ENCODE measurements at places on chromosomes 5 and 9.

- no peak for DNase-seq
Observed at GRCh38 chr5:111127453-111128195, 35.5 kb downstream of the WDR36 start.

GRCh38 chr9:129460323-129461261, 160.3 kb downstream of the C9orf50 start:
- DNase-seq = peak; percentile 99

- peak; percentile 8 for DNase-seq
Observed at GRCh38 chr9:9352877-9353481, 1259.8 kb downstream of the PTPRD start.

- peak; percentile 60 for DNase-seq
Observed at GRCh38 chr9:757246-757881, 84.1 kb upstream of the DMRT1 start.

DNA sequence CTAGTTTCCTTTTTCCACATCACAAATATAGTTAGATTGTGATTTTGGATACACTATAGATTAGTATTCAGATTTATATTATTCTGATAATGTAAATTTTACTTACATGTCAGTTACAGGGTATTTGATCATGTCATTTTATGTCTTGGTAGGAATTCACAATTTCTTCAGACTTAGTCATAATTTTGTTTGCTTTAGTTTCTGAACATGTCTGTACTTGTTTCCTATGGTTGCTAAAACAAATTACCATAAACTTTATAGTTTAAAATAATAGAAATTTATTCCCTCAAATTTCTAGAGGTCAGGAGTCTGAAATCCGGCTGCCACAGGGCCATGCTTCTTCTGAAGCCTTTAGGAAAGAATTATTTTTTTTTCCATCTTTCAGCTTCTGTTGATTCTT, 1817.2 kb upstream of the CDH9 start:
- peak; percentile 3 for DNase-seq

DNA sequence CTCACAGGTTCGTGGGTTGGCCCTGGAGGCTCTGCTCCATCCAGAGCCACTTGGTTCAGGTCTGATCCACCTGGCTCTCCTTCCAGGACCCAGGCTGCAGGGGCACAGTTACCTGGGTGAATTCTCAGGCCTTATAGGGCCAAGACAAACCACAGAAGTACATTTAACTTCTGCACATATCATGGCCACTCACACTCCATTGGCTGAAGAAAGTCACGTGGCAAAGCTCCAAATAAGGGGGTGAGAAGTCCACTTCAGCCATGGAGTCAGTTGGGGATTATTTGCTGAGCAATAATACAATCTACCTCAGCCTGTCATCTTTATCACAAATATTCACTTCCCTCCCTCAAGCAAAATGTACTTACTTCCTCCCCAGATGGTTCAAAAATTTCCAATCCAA, 83.6 kb downstream of the MACROH2A1 start:
- no peak for DNase-seq

DNA sequence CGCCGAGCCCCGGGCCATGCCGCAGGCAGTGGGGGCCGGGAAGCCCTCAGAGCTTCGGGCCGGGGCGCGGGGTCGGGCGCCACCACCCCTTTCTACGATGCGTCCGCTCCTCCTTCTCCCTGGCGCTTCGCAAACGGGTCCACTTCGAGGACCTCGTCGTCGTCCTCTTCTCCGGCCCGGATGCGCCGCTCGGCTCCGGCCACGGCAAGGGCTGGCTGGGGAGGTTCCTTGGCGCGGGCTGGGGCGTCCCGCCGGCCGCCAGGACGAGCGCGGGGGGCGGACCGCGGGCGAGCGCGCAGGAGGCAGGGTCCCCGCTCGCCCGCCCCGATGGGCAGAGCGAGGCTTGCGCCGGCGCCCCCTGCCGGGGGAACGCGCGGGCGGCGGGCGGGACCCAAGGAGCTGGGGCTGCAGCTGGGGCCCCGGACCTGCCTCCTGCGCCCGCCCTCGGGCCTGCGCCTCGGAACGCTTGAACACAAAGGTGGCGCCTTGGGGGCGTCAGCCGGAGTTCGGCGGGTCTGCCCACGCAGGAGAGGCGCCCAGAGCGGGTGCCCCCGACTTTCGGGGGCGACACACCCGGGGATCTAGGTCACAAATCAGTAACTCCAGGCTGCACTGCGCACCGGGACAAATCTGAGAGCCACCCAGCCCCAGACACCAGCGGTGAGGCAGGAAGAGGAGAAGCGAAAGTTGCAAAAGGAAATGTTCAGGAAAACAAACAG, at the start of gene ROR2:
TSS of gene ROR2 (minus strand) at position 283 of the 719 bp plus-strand sequence.
- DNase-seq = peak; percentile 35

GRCh38 chr5:94771742-94772141, 153.3 kb downstream of the SLF1 start:
- DNase-seq = no peak

DNA sequence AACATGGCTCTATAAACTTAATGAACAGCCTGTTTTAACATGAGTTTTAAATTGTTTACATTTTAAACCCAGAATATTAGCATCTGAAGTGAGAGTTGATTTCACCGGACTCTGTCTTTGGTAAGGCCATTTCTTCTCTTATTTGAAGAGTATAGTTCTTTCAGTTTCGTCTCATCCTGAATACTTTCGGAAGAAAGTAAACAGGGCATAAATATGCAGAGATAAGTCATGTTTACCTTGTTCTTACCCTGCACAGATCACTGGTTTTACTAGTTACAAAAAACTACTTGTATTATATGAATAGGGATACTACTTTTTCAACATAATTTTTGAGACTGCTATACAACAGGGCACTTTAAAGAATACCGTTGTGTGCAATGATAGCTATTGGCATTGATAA, 656.3 kb upstream of the ZNF608 start:
- DNase-seq = no peak

DNA sequence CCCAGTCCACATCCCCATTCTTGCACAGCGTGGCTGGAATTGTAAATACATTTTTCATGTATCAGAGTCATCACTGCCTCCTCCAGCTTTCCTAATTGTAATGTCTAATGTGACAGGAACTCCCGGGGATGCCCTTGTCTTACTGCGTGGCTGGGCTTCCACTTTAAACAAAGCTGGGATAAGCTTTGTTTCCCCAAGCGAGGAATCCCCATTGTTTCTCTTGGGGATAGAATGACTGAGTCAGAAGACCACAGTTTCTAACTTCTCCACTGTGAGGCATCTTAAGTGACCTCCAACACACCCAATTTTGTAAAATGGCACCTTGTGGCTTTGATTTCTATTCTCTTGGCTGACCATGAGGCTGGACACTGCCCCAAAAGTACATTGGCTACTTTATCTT, 22.4 kb downstream of the ARPC5L start:
- DNase-seq = peak; percentile 37

DNA sequence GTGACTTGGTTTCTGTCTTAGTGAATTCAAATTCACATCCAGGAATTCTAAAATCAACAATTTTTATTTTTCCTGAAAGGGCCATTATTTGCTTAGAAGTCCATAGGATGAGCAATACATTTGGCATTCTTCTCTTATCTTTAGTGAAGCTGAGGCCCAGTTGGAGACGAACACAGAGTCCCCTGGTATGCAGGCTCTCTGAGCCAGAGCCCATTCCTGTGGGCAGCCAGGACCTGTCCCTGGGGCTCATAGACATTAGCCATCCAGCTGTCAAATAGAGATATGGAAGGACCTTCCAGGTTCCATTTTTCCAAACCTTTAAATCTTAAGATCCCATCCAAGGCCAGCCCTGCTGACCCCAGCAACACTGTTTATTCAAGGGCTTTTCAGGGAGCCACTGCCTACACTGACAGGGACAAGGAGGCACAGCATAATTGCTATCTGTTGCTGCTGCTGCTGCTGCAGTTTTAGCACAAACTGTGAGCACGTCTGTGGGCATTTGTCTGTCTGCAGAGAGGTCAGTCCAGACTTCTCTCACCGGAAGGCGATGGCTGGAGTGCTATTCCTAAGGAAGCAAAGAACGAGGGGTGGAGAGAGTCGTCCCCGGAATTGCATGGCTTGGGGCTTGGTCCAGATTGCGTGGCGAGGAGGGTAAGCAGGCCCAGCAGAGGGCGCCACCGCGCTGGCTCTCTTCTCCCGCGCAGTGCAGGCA, 639.0 kb downstream of the CCDC171 start:
- peak; percentile 94 for DNase-seq

- no peak for DNase-seq
Observed at GRCh38 chr5:116272281-116272941, 187.6 kb downstream of the COMMD10 start.

- no peak for DNase-seq
Observed at GRCh38 chr5:143501310-143502044, 98.0 kb upstream of the NR3C1 start.

DNA sequence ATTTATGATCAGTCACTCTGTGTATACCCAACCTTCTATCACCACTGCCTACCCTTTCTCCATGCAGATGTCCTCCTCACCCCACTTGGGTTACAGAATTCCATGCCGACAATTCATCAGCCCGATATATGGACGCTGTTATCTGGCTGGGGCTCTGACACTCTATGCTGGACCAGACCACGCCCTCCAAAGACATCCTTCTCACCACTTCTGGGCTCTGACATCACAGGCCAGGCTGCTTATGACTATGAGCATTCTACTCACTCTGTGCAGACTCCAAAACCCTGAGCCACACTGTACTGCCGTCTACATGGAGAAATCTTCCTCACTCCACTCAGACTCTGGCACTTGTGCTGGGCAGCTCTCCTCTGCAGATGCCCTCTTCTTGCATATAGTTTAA, 7.6 kb upstream of the AK3 start:
- no peak for DNase-seq

GRCh38 chr5:33964132-33964700, 20.3 kb downstream of the SLC45A2 start:
- no peak for DNase-seq

GRCh38 chr5:1341863-1342262, 3.0 kb downstream of the CLPTM1L start:
- no peak for DNase-seq

DNA sequence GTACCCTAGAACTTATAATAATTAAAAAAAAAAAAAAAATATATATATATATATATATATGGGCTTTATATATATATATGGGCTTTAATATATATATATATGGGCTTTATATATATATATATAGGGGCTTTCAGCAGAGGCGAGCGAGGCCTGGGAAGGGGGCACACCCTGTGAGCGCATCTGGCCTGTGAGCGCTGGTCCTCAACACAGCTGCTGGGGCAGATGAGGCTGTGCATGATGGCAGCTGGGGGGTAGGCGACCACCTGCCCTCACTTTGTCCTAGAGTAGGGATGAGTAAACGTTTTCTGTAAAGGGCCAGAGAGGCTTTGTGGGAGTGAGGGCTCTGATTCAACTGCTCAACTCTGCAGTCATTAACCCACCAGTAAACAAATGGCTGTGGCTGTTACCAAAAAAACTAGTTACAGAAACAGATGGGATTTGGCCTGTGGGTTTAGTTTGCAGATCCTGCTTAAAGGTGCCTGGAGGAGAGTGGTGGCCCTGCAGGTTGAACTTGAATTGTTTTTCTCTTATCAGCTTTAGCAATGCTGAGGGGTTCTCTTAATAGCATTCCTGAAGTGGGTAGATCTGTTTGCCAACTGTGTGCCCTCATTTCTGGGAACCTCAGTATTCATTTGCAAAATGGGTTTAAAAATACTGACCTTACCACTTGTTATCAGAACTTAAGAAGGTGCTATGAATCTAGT, 88.1 kb upstream of the EPB41L4B start:
- DNase-seq = no peak

- no peak for DNase-seq
Observed at GRCh38 chr9:86901511-86901910, 45.8 kb downstream of the GAS1 start.

- DNase-seq = no peak
Observed at GRCh38 chr9:16281707-16282106, 588.8 kb downstream of the BNC2 start.

- no peak for DNase-seq
Observed at GRCh38 chr9:122226142-122226757, 2.5 kb downstream of the LHX6 start.

DNA sequence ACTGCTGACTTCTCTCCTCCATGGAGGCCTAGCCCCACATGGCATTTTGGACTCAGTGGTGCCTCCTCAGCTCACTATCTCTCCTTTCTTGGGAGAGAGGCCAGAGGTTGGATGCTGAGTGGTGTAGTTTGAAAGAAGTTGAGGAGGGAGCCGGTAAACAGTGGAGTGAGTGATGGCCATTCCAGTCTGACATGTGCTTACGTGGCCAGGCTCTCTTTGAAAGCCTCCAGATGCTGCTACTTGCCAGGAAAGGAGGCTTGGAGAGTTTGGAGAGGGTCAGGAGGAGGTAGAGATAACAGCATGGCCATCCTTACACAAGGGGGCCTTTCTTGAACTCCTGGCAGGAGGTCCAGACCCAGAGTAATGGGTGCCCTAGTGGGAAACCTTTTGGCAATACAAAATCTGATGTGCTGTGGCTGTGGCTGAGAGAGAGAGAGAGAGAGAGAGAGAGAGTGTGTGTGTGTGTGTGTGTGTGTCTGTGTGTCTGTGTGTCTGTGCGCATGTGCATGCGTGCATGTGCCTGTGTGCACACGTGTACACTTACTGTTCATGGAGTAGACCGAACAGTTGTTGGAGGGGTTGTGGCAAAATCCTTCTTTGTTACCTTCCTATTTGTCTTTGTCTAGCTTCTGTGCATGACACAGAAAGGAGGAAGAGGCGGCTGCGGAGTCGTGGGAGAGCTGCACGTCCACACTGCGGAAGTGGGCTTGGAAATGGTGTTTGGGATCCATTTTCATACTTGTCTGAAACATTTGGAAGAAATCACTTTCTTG, 37.8 kb downstream of the RALGPS1 start:
- peak; percentile 10 for DNase-seq
